Immature natural killer cell (primary cell): ENCODE measurements at places on chromosomes 6 and 20. TPM values are rescaled to one million over a fixed set of nuclear protein-coding genes. Genes with fewer than 3 reads are reported as not detected.

- DNase-seq, result no peak
Measured at GRCh38 chr6:33052627-33053026, 20.8 kb downstream of the HLA-DPA1 start.

DNA sequence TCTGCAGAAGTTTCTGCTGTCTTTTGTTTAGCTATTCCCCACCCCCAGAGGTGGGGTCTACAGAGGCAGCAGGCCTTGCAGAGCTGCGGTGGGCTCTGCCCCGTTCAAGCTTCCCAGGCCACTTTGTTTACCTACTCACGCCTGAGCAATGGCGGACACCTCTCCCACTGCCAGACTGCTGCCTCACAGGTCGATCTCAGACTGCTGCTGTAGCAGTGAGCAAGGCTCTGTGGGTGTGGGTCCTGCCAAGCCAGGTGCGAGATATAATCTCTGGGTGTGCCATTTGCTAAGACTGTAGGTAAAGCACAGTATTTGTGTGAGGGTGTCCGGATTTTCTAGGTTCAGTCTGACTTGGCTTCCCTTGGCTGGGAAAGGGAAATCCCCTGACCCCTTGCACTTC is 23.6 kb upstream of the ZNF337 start:
- DNase-seq, result no peak

- no peak for DNase-seq
Measured at GRCh38 chr6:12148317-12148801, 136.2 kb downstream of the HIVEP1 start.

DNA sequence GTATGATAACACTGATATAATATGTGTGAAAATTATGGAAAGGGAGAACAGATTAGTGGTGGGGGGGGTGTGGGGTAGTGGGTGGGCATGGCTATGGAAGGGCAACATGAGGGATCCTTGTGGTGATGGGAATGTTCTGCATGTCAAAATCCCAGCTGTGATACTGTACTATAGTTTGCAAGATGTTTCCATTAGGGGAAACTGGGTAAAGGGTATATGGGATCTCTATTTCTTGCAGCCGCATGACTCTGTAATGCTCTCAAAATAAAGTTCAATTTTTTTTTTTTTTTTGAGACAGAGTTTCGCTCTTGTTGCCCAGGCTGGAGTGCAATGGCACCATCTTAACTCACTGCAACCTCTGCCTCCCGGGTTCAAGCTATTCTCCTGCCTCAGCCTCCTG is 14.3 kb downstream of the ZBTB2 start:
- DNase-seq, result no peak

- DNase-seq, result no peak
Measured at GRCh38 chr6:30329331-30329730, 2.6 kb downstream of the TRIM39 start.

- no peak for DNase-seq
Measured at GRCh38 chr6:20965276-20965675, 431.0 kb downstream of the CDKAL1 start.

- no peak for DNase-seq
Measured at GRCh38 chr6:38179794-38180430, 360.4 kb downstream of the ZFAND3 start.

CBLN4 gene
- not detected for polyA plus RNA-seq

HSPA1L gene
- 0.70 TPM for polyA plus RNA-seq
